ENCODE measurements at places on chromosomes 2 and 18.

- DNase-seq: no peak
These were observed 40.9 kb downstream of the PDK1 start for GRCh38 chr2:172596776-172597175.

DNA sequence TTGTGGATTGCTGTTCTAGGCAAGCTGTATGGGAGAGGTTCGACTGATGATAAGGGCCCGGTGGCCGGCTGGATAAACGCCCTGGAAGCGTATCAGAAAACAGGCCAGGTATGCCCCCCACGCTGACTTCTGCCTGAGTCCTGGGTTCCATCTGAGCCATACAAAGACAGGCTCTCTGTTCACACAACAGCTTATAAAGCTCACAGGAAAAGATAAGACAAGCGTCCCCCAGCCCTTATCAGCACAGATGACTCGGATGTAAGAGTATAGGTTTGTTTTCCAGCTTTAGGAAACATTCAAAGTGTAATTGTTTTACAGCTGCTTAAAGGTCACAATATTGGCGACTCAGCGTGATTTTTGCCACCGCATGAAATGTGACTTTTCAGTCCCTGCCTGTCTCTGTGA is 12.7 kb downstream of the CNDP2 start:
- no peak for DNase-seq

DNA sequence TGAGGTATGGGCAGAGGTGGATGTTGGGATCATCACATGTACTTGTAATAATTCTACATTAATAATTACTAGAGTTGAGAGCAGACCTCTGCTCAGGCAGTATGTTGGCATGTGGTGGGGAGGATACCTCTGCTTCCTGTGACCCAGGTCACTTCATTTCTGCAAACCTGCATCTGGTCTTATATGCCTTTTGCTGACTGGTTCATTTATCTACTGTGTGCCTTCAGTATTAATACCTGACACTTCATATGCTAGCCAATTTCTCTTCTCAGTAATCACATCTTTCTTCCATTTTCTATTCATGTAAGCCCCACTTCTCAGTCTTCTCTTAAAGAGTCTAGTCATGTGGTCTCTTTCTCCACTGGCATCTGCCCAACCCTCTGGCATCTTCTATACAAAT is 41.1 kb upstream of the DLX2 start:
- DNase-seq: no peak

GRCh38 chr18:55552526-55553189 is 35.3 kb downstream of the TCF4 start:
- no peak for DNase-seq

DNA sequence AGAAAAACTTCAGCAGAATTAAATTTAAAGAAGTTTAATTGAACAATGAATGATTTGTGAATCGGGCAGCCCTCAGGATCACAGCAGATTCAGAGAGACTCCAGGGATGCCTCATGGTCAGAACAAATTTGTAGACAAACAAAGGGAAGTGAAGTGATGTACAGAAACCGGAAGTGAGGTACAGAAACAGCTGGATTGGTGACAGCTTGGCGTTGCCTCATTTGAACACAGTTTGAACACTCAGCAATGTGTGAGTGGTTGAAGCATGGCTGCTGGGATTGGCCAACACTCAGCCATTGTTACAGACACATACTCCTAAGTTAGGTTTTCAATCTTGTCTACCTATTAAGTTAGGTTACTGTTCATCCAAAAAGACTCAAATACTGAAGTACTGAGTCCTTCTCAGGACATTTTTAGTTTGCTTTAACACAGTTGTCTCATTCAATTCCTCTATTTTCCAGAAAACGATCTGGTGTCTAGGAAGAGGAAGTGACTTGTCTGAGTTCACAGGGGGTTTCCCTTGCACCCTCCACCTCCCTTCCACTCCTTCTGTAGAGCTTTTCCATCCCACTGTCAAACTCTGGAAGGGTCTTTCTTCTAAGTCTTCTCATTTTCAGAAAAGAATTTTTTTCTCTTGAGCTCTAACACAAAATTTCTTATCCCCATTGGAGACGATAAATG is 137.9 kb downstream of the SLC4A3 start:
- DNase-seq: no peak

- no peak for DNase-seq
These were observed 1204.0 kb upstream of the ZEB2 start for GRCh38 chr2:145723872-145724271.

DNA sequence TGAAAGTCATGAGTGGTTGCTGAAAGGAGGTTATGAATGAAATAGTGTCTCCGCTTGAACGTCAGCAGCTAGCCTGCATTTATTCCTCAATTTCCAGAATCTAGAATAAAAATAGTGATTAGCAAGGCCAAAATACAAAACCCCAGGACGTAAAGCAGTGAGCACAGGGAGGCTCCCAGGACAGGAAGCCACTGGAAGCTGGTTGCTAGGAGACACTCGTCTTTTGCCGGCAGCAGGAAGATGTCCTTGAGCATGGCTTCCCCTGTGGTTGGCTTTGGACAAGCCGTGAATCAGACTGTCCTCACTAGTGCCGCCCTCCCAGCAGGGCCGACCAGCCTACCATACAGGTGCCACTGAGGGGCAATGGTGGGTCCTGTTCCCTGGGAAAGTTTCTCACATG is 374.4 kb downstream of the MTX2 start:
- no peak for DNase-seq

GRCh38 chr18:43547456-43547855 is 270.2 kb upstream of the SYT4 start:
- no peak for DNase-seq

GRCh38 chr18:24373328-24373727 is 24.3 kb downstream of the OSBPL1A start:
- DNase-seq: no peak

GRCh38 chr18:61679836-61680235 is 213.0 kb downstream of the RNF152 start:
- no peak for DNase-seq

- DNase-seq: no peak
These were observed 231.5 kb downstream of the AFF3 start for GRCh38 chr2:99910902-99911301.

DNA sequence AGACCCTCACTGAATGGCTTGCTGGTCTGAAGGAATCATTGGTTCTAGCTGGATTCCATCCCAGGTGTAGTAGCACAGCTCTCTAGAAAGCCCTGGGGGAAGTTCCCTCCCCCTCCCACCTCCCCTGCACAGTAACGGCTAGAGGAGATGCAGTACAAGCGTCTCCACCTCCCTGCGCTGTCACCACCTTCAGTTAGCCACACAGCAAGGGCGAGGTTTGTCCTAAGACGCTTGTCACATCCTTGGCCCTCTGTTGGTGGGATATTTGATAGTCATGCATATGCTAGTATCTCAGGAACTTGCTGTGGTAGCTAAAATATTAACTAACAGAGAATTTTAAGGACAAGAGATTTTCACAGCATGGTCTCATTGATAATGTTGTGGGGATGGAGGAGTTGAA is 19.4 kb downstream of the TRAPPC12 start:
- DNase-seq: no peak

DNA sequence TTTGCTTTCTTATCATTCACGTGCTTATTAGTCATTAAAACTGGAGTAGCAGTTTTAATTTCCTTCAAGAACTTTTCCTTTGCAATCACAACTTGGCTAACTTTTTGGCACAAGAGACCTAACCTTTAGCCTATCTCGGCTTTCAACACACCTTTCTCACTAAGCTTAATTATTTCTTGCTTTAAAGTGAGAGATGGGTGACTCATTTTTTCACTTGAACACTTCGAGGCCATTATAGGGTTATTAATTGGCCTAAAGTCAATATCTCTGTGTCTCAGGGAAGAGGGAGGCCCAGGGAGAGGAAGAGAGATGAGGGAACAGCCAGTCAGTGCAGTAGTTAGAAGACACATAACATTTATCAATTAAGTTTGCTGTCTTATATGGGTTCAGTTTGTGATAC is 289.8 kb downstream of the RBM43 start:
- no peak for DNase-seq

DNA sequence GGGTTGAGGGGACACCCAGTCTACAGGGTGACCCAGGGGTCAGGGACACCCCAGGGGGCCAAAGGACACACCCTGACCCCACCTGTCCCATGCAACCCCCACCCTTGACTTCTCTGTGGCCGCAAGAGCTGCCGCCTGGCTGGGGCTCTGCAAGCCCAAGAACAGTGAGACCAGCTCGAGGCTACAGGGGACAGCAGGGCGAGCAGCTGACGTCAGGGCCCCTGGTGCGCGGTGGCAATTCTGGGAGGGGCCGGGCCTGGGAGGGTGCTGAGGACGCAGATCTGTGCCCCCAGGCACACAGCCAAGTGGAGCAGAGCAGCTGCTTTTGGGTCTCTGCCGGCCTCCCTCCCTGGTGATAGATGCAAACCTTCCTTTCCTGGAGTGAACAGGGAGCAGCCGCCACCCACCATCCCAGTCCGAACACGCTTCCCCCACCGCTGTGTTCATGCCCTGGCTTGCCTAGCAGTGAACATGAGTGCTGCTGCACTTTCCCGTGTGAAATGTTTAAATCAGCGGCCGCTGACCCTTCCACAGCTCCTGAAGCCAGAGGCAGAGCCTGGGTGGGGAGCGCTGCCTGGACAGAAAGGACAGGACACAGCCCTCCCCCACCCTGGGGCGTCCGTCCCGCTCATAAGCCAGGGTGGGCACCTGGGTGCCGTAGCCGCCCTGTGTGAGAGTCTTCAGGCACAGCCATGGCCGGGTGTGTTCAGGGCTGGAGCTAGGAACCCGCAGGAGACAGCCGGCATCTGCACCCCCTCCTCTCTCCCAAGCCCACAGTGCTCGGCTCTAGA is 46.9 kb downstream of the SLC66A2 start:
- no peak for DNase-seq

DNA sequence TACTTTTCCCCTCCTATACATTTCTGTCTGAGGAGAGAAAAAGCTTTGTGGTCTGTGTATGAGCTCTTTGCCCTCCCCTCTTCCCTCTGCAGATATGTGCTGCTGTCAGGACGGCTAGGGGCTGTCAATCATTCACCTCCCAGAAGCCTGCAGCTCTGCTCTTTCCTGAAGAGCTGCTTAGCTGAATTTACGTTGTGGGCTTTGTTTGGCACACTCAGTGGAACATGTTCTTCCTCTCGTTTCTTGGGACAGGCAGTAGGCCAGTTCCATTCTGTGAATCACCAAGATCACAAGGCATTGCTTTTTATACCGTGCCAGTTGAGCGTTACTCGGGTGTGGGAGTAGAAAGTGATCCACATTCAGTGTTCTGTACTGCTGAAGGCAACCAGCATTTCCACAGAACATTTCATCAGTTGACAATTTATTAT is 136.7 kb downstream of the LAMA3 start:
- no peak for DNase-seq

GRCh38 chr2:68287580-68288441 is 31.9 kb downstream of the CNRIP1 start:
- DNase-seq: no peak

DNA sequence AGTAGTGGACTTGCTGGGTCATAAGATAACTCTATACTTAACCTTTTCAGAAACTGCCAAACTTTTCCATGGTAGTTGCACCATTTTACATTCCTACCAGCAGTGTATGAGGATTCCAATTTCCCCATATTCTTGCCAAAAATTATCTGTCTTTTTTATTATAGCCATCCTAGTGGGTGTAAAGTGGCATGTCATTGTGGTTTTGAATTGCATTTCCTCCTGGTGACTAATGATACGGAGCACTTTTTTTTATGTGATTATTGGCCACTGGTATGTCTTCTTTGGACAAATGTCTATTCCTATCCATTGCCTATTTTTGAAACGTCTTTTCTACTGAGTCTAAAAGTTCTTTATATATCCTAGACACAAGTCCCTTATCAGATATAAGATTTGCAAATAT is 44.3 kb downstream of the CACNB4 start:
- no peak for DNase-seq

DNA sequence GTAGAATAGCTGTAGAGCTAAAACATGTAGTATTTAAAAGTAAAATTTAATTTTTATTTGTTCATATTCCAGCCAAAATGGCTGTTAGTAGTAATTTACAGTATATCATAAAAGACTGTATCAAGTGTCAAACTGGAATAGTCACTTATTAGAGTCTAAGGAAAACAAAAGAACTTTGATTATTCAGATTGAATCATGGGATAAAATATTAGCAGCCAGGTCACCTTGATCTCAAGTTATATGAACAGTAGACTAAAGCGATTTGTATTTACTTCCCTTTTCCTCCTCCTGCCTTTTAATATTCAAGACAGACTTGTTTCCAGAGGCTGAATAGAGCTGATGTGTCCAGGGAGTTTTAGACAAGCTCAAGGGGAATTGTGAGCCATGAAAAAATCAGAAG is 54.4 kb downstream of the PMAIP1 start:
- no peak for DNase-seq

DNA sequence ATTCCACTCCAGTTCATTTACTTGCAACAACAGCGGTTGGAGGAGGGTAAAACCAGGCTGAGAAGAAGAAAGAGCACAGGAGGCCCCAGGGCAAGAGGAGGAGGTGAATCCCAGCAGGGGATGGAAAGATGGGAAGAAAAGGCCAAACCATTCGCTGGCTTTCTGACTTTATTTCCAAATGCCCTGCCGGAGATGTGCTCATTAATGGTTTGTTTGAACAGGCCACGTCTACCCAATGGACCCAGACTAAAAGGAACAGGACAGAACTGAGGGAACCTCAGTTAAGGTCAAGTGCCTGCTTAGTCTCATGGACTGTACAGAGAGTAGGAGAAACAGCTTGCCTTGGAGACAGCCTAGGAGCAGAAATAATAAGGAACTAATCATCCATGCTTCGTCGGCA is 121.6 kb upstream of the NDUFV2 start:
- DNase-seq: no peak

GRCh38 chr2:19774805-19775176 is 127.0 kb downstream of the TTC32 start:
- no peak for DNase-seq

GRCh38 chr18:7221424-7222155 is 9.3 kb upstream of the LRRC30 start:
- DNase-seq: no peak

DNA sequence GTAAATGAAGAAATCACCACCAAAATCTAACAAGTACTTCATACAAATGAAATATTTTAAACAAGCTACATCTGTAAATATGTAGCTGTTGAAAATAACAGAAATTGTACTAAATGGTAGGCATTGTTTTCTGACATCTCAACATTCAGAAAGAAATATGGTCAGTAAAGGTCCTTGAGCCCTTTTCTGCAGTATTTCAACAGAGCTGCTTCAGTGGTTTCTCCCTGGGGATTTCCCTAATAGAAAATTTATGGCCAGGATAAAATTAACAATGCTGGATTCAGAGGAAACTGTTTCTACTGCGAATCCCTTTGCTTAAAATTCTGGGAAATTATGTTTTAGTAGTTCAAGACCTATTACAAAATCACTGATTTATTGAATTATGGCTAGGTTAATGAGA is 256.6 kb downstream of the PIEZO2 start:
- DNase-seq: no peak

DNA sequence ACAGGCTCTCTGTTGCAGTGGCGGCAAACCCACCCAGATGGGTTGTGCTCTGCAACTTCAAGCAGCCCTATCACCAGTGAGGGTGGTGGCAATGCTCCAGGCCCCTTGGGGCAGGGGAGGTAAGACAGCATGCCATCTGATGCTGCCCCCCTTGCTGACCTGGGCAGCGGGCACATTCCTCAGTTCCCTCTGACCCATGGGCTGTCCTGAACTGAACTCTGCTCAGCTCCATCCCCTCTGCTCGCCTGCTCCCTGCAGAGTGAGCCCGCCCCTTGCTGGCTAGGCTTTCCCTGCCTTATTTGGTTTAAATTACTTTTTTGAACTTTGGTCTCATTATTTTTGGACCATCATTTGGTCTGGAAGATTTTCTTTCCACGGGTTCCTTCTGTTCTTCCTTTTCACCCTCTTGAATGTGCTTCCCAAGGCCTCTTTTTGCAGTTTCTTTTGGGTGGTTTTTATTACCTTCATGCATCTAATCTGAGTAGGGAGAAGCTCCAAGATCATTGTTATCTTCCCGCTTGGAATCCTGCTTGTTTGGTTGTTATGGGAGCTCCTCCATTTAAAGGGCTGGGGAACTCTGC is 565.4 kb downstream of the TNS1 start:
- no peak for DNase-seq
